GF-D8 (cell line): ENCODE measurements at places on chromosomes 6 and 20.

DNA sequence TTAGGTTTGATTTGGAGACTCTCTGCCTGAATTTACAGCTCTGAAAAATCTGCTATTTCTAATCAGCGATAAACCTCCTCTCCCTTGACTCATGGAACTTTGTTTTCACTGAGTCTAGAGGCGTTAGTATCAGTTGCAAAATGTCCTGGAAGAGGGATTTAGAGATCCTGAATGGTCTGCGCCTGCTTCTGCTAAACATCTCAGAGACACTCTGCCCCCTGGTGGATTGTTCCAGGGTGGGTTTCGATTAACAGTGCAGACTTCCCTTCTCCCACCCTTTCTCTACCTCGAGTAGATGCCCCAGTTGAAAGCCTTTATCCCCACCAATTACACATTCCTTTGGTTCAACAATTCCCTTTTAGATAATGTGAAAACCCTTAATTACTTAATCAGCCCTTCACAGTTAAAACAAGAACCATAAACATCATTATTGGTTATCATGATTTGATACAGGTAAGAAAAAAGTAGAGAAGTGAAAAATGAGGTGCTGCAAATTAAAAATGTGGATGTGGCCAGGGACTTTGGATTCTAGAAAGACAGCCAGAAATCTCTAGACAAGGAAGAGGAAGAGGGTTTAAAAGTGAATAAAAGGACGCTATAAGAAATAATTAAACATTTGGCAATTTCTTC is 5.5 kb downstream of the HTR1B start:
- no peak for DNase-seq

DNA sequence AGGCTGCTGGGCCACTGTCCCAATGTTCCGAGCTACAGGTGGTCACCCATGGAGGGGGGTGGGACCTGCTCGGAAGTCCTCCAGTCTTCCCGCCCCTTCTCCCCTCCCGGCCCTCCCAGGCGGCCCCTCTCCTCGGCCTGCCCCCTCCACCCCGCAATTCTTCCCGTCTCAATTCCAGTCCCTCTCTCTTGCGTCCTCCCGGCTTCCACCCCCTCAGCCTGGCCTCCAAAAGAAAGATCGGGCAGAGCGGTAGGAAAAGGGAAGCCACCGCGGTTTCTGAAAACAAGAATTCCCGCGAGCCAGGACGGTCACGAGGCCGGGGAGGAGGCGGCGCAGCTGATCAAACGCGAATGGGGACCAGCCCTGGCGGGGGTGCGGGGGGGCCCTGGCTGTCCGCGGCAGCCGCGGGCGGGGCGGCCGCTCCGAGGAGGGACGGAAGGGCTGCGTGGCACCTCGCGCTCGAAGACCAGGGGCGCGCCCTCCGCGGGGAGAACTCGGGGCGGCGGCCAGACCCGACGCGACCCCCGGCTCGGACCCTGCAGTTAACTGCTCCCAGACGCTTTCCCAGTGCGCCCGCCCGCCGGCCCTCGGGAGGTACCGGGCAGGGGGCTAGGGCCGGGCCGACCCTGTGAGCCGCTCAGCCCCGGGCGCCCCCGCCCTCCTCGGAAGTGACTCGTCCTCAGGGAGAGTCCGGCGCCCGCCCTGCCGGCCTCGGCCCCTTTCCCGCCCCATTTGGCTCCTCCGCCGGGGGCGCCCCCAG is 1.0 kb downstream of the PXDC1 start:
- no peak for DNase-seq

GRCh38 chr20:47680804-47681529 is 104.3 kb downstream of the SULF2 start:
- DNase-seq = no peak

DNA sequence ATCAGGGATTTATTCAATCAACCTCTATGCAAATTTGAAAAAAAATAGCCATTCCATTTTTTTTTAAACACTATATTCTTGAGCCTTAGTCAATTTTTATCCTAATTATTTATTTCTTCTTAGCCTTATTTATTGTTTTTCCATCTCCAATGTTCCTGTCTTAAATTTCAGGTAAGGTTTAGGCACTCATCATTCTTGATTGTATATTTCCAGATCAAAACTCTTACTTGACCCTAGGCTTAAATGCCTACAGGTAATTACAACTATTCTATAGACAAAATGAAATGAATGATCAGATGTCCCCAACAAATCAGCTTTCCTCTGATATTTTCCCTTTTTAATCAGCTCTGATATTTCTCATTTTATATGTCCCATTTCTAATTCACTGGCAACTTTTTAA is 402.6 kb upstream of the EPHA7 start:
- DNase-seq = no peak

DNA sequence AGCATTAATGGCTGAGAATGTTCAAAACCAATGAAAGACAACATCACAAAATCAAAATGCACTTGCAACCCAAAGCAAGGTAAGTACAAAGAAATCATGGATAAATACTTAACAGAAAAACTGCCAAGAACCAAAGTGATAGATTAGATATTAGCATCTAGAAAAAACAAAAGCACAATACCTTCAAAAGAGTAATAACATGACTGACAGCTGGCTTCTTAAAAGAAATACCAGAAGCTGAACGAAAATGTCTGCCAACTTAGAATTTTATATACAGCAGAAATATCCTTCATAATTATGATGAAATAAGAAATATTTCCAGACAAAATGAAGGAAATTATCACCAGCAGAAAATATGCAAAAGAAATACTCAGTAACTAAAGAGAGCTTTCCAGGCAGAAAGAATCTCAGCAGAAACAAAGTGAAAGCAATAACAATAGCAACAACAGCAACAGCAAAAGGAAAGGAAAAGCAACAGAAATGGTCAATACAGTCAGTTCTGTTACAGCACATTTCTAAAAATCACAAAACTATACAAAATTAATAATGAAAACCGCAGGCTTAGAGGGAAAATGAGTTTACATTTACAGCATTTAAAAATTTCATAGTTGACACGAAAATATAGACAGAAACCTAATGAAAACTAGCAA is 121.5 kb upstream of the MAN1A1 start:
- DNase-seq = no peak

- DNase-seq = peak; percentile 46
These were observed 8.5 kb downstream of the SYNGAP1 start for GRCh38 chr6:33428224-33428965.

GRCh38 chr6:154234019-154234772 is 122.4 kb downstream of the IPCEF1 start:
- no peak for DNase-seq

DNA sequence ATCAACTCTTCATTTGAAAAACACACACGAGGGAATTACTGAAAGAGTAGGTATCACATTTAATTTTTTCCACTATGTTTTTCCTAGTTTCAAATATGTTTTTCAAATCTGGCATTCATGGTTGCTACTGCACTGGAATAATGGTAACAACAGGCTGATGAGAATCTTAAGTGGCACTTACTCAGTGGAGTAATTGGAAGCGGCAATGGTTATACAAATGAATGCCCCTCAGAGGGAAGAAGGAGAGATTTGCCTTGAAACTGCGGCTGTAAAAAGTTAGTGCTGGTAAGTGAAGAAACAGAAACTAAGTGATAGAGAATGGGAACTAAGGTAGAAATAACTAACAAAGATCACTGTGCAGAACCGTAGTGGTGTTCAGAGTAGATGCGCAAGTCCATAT is 41.0 kb upstream of the PDE7B start:
- no peak for DNase-seq
